NCI-H2171 treated with DMSO at 0.1 percent for 48 hours (cell line): ENCODE measurements at places on chromosomes 3 and 15.

DNA sequence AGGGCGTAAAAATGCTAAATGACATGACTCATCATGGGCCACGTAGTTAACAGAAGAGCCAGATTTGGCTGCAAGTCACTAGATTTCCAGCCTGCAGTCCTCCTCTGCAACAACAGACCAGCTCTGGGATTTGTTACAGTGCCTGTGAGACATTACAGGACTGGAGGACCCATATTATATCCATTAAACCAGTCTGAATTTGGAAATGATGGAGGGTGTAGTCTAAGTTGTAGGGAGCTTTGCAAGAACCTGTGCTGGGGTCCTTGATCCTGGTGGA, 10.8 kb downstream of the ZNF774 start:
- no peak for DNase-seq

- no peak for DNase-seq
Observed at GRCh38 chr3:26621906-26622620, 509 bp upstream of the LRRC3B start.

GRCh38 chr3:194184801-194185200, 48.9 kb downstream of the HES1 start:
- no peak for DNase-seq

- DNase-seq = no peak
Observed at GRCh38 chr3:136134091-136134490, 62.0 kb downstream of the MSL2 start.

DNA sequence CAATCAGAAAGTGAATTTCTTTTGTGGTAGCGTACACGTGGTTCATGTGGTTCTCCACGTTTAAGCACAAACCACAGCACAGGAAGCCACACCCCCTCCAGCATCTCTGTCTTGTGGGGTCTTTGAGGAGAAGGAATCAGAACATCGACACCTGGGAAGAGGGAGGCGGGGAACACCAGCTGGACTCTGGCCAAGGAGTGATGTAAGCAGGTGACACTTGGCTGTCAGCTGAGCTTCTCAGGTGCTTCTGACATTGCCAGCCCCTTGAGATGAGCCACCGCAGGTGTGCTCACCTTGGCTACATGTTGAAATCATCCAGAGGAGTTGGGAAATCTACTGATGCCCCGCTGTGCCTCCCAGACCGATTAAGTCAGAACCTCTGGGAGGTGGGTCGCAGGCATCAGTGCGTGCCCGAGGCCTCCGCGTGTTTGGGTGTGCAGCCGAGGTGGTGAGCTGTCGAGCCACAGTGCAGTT, 85.0 kb downstream of the FAM81A start:
- peak; percentile 66 for DNase-seq

DNA sequence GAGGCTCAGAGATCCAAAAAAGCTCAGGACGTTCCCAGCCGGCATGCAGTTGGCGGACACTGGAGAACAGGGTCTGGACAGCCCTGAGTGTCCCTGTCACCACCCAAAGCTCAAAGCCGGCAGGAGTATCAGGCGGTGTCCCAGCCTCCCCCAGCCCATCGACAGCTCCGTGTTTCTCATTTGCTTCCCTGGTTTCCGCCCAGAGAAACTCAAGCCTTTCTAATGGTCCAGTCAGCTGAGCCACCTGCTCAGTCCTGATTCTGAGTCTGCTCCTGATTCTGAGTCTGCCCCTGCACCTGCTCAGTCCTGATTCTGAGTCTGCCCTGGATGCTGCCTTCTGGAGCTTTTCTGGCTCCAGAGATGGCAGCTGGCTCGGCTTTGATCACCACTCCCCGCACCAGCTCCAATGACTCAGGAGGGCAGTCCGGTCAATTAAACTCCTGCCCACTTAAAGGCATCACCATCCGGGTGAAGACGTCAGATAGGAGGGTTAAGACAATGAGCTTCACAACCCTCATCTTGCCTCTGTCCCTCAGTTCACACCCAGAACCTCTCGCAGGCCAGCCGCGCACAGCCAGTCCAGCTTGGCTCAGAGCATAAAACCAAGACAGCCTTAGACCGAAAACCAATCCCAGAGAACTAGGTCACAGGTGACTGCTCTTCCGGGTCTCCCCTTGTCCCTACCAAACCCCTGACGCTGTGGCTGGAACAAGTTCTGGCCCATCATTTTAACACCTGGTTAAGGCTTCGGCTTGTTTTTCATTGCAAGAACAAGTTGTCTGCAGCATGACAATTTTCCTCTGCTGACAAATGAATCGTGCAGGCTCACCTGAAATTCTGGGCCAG, 6.8 kb downstream of the PCSK6 start:
- DNase-seq = peak; percentile 62

DNA sequence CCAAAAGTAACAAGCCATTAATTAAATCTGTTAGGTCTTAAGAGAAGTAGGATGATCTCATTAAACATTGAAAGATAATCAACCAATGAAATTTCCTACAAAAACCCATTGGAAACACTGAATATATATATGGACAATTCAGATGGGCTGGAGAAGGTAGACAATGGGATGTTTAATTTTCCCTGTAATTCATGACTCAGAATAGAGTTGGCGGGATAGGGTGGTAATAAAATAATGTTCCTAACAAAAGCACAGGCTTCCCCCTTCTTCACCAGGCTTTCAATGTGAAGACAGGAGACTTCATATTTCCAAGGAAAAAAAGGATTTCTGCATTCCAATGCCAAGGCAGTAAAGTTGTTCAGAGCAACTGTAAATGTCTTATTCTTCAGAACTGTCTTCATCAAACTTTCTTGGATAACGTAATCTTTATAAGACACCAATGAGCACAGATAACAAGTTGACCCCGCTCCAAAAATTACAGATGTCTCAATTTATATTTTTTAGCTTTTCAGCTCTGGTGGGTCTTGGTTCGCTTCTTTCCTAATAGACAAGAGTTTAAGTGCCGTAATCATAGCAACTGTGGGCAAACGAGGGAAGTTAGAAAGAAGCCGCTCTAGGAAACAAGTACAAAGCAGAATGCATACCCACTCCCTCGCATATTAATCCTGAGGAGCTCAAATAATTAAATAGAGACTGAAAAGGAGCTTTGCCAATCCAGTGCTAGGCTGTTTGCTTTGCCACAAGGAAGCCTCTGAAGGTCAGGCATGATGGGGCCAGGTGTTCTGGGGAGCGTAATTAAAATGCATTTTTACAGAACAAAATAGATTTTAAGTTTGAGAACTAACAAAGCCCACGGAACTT, 377.0 kb downstream of the FOXP1 start:
- no peak for DNase-seq

GRCh38 chr3:16337856-16338540, 73.0 kb downstream of the OXNAD1 start:
- DNase-seq = no peak

GRCh38 chr15:81085898-81086297, 48.2 kb upstream of the CFAP161 start:
- no peak for DNase-seq

DNA sequence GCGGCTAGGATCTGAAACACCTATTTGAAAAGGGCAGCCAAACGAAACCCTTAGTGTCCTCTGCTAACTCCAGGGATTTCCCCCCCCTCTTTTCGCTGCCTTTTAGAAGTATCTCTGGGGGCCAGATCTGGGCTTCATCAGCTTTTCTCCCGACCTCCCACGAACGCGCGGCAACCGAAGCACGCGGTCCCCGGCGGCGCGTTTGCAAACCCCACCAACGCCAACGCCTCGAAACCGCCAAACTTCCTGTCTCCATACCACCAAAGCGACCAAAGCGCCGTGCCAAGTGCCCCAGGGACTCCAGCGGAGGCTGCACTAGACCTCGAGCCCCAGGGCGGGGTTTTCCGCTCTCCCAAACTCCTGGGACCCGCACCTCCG, 155.8 kb upstream of the FRMD4B start:
- peak; percentile 4 for DNase-seq

- no peak for DNase-seq
Observed at GRCh38 chr3:102066470-102066869, 217.2 kb downstream of the NFKBIZ start.

GRCh38 chr3:165457096-165457495, 260.9 kb upstream of the SLITRK3 start:
- DNase-seq = no peak

DNA sequence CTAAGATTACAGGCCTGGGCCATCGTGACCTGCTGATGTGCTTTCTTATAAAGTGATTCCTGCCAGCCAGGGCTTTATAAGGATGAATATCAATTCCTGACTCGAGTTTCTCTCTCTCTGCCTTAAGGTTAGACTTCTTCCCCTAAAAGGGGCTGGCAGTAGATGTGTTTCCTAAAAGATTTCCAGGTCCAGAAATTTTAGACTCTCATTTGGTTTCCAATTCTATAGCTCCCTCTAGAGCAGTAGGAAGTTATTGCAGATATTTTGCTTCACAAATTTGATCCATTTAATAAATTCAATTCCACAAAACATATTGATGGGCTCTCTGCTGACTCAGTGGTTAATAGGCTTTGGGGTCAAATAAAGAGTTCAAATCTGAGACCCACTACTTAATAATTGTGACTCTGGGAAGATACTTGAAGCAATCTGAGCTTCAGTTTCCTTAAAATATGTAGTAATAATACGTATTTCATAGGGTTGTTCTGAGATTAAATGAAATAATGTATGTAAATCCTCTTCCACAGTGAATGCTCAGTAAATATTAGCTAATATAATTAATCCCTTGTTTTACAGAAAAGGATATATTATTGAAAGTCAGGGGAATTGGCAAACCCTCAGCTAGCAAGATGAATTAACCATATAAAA, 2.1 kb downstream of the TRIM69 start:
- peak; percentile 4 for DNase-seq

DNA sequence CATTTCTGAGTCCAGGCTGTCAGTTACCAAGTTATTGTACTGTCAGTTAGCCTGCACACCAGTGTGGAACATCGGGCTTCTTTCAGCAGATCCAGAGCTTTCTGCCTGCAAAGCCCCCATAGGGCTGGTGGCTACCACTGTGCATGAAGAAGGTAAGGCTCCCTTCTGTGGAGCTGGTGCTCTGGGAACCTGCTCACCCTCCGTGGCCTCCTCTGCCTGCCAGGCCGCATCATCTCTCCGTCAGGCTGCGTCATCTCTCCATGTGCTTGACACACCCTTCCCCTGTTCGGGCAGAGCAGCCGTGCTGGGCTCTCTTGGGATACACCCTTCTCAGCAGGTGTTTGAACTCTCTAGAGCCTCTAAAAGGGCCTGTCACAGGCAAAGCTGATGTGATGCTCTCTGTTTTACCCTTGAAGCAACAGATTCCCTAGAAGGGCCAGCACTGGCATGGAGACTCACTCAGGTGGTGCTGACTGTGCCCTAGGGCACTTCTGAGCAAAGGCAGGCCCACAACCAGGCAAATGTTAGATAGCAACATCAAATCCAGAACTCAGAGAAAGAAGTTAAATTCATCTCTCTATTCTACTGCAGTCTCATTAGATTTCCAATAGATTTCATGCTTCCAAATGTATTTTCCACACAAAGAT, 261.1 kb downstream of the EPHB1 start:
- DNase-seq = peak; percentile 32

- DNase-seq = peak; percentile 44
Observed at GRCh38 chr15:77966540-77967234, 110.8 kb downstream of the TBC1D2B start.

GRCh38 chr3:53712817-53713388, 133.3 kb downstream of the CHDH start:
- no peak for DNase-seq

GRCh38 chr3:193714523-193715137, 121.6 kb downstream of the OPA1 start:
- no peak for DNase-seq

- no peak for DNase-seq
Observed at GRCh38 chr15:96115642-96116041, 214.9 kb upstream of the NR2F2 start.

GRCh38 chr3:124812291-124813265, 74.6 kb downstream of the ITGB5 start:
- peak; percentile 51 for DNase-seq

DNA sequence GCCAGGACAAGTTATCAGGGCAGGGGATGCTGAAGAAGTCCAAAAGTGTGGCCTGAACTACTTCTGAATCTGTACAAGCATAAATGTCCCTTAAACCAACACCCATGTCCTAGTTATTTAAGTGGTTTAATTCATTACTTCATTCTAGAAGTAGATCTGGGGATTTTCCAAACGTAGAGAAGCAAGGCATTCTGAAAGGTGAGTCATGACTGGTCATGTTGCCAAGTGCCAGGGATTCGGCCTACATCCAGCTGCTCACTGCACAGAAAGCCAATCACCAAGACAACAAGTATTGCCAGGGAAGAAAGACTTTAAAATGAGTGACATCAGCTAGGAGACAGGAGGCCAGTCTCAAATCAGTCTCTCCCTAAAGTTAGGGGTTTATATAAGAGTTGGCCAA, 396.6 kb downstream of the GABRB3 start:
- no peak for DNase-seq

- DNase-seq = no peak
Observed at GRCh38 chr3:11056531-11057050, 64.0 kb downstream of the SLC6A1 start.

GRCh38 chr3:40939030-40939740, 260.1 kb upstream of the CTNNB1 start:
- no peak for DNase-seq

DNA sequence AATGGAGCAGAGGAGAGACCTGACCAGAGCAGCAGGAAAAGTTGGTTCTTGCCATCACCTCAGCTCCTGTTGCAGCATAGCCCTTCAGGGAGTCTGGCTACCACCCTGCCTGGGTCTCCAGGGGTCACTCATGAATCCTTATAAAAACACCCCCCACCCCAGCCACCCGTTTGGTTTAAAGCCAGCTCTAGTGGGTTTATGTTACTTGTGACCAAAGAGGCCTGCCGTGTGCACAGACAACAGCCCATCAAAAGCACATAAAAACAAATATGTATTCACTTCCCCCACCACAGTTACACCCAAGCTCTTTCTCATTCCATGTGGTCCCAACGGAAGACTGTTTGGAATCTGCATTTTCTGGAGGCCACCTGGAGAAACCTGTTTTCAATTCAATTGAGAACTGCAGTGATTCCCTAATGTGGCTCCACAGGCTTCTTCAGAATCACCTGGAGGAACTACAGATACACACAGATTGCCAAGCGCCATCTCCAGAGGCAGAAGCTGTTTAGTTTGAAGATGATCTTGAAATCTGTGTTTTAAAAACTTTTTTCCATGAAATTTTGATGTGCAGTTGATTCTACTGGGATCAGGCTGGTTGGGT, 13.8 kb downstream of the FOXL2 start:
- no peak for DNase-seq

GRCh38 chr15:75620841-75621391, 4.6 kb downstream of the SNUPN start:
- DNase-seq = no peak

GRCh38 chr3:132265488-132265887, 51.7 kb upstream of the ACP3 start:
- DNase-seq = peak; percentile 66

- no peak for DNase-seq
Observed at GRCh38 chr3:127483902-127484591, 106.5 kb downstream of the TPRA1 start.

GRCh38 chr3:40846451-40846850, 321.7 kb downstream of the ZNF621 start:
- peak; percentile 13 for DNase-seq

GRCh38 chr3:72275331-72275751, 490.4 kb upstream of the PROK2 start:
- DNase-seq = no peak

GRCh38 chr15:58473724-58474123, 41.9 kb downstream of the LIPC start:
- DNase-seq = no peak

GRCh38 chr15:67076147-67076843, 10.9 kb downstream of the SMAD3 start:
- DNase-seq = no peak
